ACHN (cell line): ENCODE measurements at places on chromosomes 1 and 21.

DNA sequence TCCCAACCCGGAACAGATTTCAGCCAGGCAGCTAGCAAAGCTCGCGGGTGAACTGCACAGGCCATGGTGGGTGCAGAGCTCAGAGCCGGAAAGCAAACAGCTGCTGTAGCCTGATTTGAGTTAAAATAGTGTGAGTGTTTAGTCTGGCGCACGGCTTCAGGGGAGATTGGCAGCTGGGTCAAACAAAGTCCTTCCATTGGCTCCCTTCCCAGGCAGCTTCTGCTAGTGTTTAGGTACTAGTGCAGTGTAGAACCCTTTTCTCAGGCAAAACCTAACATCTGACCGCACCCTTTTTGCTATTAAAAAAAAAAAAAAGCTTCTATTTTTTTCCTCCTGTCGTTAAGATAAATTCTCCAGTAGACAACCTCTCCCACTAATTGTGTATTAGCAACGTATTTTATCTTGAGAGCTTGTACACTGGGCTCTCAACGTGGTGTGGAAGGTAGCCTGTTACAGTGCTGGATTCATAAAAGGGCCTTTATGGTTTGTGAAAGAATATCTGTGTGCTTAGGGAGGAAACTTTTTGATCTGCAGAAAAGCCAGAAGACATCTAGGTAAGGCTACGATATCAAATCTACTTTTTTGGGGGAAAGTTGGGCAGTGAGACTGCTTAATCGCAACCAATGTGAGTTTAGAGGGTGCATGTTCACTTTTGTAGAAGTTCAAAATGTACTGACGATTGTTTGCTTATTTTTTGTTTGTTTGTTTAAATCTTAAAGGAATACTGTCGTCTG lies 689.6 kb downstream of the USP25 start:
- no peak for DNase-seq

DNA sequence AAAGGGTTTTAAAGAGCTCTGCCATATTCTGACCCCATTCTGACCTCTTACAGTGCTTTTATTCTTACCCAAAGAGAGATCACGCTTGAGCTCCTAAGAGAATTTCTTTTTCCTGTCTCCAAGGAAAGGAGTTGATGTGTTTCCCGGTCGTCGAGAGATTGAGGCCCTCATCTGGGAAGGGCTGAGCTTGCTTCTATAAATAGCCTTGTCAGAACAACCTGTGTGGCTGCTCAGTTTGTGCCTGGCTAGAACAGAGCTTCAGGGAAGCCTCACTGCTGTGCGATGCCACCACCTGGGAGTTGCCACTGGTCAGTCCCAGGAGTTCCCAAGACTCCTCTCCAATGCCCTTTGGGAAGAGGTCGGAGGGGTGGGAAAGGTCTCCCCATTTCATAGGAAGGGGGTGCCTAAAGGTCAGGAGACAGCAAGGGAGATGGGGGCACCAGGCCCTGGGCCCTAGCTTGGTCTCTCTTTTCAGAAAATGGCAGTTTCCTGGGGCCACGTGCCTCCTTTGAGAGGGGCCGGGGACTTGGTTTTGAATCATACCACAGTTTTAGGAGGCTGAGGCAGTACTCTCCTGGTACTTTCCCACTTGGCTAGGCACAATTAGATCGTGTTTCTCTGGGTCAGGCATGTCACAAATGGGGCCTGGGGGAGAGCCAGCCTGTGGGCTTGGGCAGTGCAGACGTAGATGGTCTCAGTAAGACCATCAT lies 52.1 kb downstream of the EIF2D start:
- DNase-seq = no peak

GRCh38 chr21:42373196-42373907 lies 7.0 kb upstream of the TFF1 start:
- DNase-seq = no peak

GRCh38 chr1:162538815-162539431 lies 22.6 kb upstream of the UAP1 start:
- DNase-seq = peak; percentile 88

DNA sequence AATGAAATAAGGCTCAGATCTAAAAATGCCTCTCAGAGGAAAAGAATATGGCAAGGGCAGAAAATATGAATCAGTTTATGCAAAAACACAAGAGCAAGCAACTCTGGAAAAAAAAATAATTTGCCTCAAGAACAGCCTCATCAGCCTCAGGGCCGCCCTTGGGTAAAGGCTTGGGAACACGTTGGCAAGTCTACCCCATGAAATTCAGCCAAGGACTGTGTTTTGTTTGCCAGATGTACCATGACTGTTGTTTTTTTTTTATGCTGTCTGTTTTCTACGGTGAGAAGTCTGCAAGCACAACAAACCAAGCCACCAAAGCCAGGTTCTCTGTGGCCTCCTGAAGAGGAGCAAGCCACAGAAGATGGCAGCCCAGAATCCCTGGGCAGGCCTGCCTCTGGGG lies 18.0 kb downstream of the HHIPL2 start:
- no peak for DNase-seq

GRCh38 chr21:45335761-45336534 lies 48.3 kb upstream of the POFUT2 start:
- DNase-seq = no peak

DNA sequence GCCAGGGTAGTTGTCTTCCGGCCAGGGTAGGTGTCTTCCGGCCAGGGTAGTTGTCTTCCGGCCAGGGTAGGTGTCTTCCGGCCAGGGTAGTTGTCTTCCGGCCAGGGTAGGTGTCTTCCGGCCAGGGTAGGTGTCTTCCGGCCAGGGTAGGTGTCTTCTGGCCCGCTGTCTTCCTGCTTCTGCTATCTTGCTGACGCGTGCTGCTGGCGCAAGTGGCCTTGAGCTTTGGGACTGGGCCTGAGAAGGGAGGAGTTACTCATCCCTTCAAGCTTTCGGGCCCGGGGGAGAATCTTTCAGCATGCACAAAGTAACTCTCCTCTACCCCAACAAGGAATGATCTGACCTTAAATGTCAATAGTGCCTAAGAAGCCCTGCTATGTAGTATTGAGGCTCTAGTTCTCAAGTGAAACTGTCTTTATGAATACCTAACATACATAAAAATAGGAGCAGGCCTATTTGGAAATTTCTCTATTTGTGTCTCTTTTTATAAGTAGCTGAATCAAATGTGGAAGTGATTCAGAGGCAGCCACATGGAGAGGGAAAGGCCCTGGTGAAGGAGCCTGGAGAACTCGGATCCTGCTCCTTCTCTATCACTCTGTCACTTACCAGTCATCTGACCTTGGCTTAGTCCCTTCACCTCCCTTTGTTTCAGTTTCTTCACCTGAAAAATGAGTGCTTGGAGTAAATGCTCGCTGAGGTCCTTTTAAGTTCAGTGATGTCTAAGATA lies 65.6 kb downstream of the RGL1 start:
- no peak for DNase-seq

DNA sequence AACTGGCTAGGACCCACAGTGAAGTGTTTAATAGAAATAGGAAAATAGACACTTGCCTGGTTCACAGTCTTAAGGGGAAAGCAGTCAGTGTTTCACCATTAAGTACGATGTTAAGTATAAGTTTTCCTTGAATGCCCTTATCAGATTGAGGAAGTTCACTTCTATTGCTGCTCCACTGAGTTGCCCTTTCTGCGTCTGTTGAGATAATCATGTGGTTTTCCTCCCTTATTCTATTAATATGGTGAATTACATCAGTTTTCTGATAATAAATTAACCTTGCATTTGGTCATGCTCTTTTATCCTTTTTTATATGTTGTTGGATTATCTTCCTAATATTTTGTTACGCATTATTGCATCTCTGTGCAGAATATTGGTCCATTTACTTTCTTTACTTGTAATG lies 21.4 kb downstream of the UTS2 start:
- DNase-seq = no peak

DNA sequence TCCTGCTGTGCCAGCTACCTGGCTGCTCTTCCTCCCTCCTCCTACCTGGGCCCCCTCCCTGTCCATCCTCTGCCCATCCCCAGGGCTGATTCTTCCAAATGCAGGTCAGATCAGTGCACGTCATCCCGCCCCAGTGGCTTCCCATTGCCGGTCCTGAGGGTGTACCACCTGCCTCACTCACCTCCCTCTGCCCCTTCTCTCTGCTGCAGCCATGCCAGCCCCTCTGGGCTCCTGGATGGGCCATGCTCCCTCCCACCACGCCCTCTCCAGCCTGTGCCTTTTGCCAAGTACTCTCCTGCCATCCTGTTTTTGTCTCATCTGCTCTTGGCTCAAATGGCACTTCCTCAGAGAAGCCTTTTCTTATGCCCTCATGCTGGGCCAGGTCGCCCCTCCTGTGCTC lies 95.8 kb downstream of the ARHGEF10L start:
- DNase-seq = no peak

- no peak for DNase-seq
Measured at GRCh38 chr1:244598611-244599010, 54.3 kb upstream of the DESI2 start.

- no peak for DNase-seq
Measured at GRCh38 chr1:26358411-26359384, 4.8 kb upstream of the CRYBG2 start.

GRCh38 chr21:38413958-38414548 lies 84.2 kb downstream of the ERG start:
- no peak for DNase-seq
